Pancreas (tissue), 10 donors: ENCODE measurements at places on chromosomes 6 and 20. TPM values are rescaled to one million over a fixed set of nuclear protein-coding genes. Genes with fewer than 3 reads are reported as not detected.

GGTLC1 gene
- not detected for total RNA-seq

FHL5 gene
- total RNA-seq = 4.2 TPM

THBS2 gene
- total RNA-seq = 2.4 TPM

DNMT3B gene
- 3.2 TPM for total RNA-seq

PLEKHG1 gene
- 2.5 TPM for total RNA-seq

GTSF1L gene
- not detected for total RNA-seq

SLC4A11 gene
- total RNA-seq = 0.14 TPM

TNFRSF6B gene
- 1.9 TPM for total RNA-seq

PSORS1C2 gene
- total RNA-seq = not detected

VSX1 gene
- 0.13 TPM for total RNA-seq

TAB2 gene
- 26.6 TPM for total RNA-seq

SRMS gene
- not detected for total RNA-seq

DEFB121 gene
- not detected for total RNA-seq

CCN5 gene
- total RNA-seq = 0.14 TPM

SCUBE3 gene
- total RNA-seq = not detected

SLC32A1 gene
- total RNA-seq = not detected

TAAR8 gene
- total RNA-seq = not detected

ELOVL2 gene
- total RNA-seq = 1.3 TPM

TUBE1 gene
- total RNA-seq = 9.5 TPM

MAN1A1 gene
- total RNA-seq = 33.7 TPM

COL19A1 gene
- total RNA-seq = 0.76 TPM

SLC17A2 gene
- not detected for total RNA-seq

MED23 gene
- 14.5 TPM for total RNA-seq

GLP1R gene
- 4.7 TPM for total RNA-seq

TFAP2A gene
- 0.14 TPM for total RNA-seq

SLCO4A1 gene
- 5.1 TPM for total RNA-seq

KIF25 gene
- 0.28 TPM for total RNA-seq

RSPO3 gene
- total RNA-seq = 2.2 TPM

CNKSR3 gene
- total RNA-seq = 19.8 TPM

PROKR2 gene
- total RNA-seq = not detected

SPAG4 gene
- total RNA-seq = 35.0 TPM

EMILIN3 gene
- total RNA-seq = 0.04 TPM

OR12D3 gene
- total RNA-seq = not detected

CRISP2 gene
- total RNA-seq = 0.12 TPM

CDSN gene
- not detected for total RNA-seq

TAGAP gene
- 1.1 TPM for total RNA-seq

CPNE1 gene
- 59.7 TPM for total RNA-seq

PTGIS gene
- total RNA-seq = 2.2 TPM

WFDC2 gene
- total RNA-seq = 13.3 TPM

GFOD1 gene
- total RNA-seq = 2.1 TPM

GRIK2 gene
- total RNA-seq = 1.1 TPM

SOX18 gene
- 3.7 TPM for total RNA-seq

PTCRA gene
- not detected for total RNA-seq

ATP9A gene
- 34.4 TPM for total RNA-seq

FRK gene
- total RNA-seq = 3.9 TPM

OPRM1 gene
- not detected for total RNA-seq

SLC2A10 gene
- total RNA-seq = 11.6 TPM

KIAA1755 gene
- total RNA-seq = 2.5 TPM

EPPIN gene
- total RNA-seq = not detected

C6orf15 gene
- total RNA-seq = not detected

PI3 gene
- total RNA-seq = 0.67 TPM

MROH8 gene
- 1.4 TPM for total RNA-seq

FAM229B gene
- total RNA-seq = 5.8 TPM

ASF1A gene
- 10.7 TPM for total RNA-seq

NRSN1 gene
- total RNA-seq = 0.37 TPM

ARFGEF3 gene
- 16.6 TPM for total RNA-seq

TMEM200A gene
- 2.0 TPM for total RNA-seq

C4B gene
- total RNA-seq = 15.3 TPM

SMOC2 gene
- total RNA-seq = 8.6 TPM
